ENCODE measurements at places on chromosomes 5 and 9. TPM values are rescaled to one million over a fixed set of nuclear protein-coding genes. Genes with fewer than 3 reads are reported as not detected.

- DNase-seq = peak; percentile 22
These were observed 81.3 kb upstream of the TMEM171 start for GRCh38 chr5:73039082-73039481.

GRCh38 chr5:59348189-59348588, 545.3 kb downstream of the PDE4D start:
- DNase-seq = no peak

- no peak for DNase-seq
These were observed 31.7 kb upstream of the STXBP1 start for GRCh38 chr9:127580366-127580765.

- no peak for DNase-seq
These were observed 118.9 kb downstream of the ACER2 start for GRCh38 chr9:19527663-19528062.

- no peak for DNase-seq
These were observed 410.2 kb downstream of the ACTL7B start for GRCh38 chr9:108445431-108446071.

IGIP gene
- total RNA-seq = 1.2 TPM

ARSI gene
- total RNA-seq = 5.9 TPM

GRCh38 chr9:105330201-105330600, 85.8 kb downstream of the SLC44A1 start:
- DNase-seq = no peak

All from WTC11 (cell line).